Activated T-helper 9 cell treated with anti-CD3 and anti-CD28 coated beads, Interleukin-2, amount 50 U/mL, for 16 hours (primary cell): ENCODE measurements at places on chromosomes 5 and 9.

DNA sequence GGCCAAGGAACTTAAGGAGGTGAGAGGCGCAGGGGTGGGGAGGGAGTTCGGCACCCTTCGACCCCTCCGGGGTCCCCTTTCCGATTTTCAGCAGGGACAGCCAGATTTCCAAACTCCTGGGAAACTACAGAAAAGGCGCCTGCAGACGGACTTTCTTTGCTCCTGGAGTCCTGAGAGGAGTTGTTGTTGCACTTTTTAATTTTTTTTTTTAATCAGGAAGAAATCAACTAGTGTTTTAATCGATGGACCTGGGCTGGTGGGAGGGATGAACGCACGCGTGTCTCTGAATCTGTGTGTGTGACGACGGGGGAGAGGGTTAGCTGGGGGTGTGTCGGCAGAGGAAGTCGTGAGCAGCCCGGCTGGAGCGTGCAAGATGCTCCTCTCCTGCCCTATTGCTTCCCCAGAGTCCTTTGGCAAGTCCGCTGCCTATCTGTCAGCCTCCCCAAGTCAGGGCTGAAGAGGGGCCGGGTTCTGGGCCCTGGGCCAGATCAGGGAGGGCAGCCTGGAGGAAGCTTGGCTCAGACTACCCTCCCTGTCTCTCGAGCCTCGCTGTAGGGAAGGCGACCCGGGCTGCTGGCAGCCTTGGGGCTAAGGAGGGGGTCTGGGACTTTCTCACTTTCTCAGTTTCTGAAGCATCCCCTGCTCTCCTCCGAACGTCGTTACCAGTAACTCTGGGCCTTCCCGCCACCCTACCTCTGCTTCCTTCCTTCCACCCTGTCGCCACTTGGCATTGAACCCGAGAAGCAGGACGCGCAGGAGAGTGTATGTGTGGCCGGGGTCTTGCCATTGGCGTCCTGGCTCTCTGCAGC is 731 bp downstream of the PRR16 start:
- DNase-seq = no peak

DNA sequence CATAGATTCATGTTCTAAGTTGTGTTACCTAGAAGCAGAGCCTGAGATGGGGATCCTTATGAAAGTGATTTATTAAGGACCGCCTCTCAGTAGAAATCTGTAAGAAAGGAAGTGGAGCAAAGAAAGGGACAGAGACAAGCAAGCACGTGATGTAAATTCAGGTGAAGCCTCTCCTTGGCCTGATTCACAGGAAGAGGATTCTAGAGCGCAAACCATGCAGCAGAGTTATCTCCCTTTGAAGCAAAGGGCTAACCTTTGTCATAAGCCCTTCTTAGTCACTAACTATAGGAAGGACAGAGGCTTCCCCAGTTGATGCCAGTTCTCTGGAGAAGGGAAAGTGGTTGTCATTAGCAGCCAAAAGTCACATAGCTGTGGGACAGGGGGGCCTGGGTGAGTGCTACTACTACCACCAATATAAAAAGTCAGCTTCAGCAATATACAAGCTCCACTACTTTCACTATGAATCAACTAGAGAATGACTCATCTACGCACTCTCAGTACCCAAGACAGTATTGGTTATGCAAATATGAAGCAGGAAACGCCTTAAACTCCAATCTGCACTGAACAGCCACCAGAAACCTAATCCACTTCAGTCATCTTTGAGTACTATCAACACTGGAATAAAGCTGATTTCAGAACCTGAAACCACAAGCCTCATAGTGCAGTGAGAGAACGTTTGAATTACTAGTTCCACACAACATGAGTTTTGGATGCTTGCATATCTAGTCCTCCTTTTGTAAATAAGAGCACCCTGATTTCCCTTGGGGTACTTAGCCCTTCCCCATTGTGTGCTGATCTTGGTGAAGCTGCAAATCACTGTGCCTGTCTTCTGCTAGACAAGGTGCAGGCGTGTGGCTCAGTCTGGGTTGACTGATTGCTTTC is 162.7 kb downstream of the ZNF608 start:
- no peak for DNase-seq

DNA sequence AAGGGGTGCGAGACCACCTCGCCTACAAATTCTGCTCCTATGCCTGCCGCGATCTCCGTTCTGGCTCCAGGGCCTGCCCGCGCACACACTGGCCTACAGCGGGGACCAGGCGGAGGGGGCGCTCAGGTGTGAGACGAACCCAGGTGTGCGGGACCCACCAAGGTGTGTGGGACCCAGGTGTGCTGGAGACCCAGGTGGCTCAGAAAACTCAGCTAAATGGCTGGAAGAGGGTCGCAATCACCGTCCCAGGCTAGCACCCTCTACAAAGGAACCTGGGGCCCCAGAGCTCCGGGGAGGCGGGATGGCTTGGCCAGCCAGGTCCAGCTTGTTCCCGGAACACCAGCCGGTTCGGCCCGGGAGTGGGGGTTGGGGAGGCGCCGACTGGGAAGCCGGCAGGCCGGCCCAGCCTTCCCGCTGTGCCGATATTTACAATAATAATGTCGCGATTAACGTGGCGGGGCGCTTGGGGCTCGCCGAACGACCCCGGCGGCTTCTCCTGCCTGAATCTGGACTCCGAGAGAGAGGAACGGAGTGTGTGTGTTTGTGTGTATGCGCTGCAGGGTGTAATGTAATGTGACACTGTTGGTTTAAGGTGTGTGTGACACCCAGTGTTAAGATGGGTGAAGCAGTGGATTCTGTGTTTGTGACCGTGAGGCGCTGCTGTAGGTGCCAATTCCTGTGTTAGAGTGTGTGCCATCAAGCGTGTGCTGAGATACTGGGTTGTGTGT is 1.4 kb downstream of the PCDH1 start:
- no peak for DNase-seq

DNA sequence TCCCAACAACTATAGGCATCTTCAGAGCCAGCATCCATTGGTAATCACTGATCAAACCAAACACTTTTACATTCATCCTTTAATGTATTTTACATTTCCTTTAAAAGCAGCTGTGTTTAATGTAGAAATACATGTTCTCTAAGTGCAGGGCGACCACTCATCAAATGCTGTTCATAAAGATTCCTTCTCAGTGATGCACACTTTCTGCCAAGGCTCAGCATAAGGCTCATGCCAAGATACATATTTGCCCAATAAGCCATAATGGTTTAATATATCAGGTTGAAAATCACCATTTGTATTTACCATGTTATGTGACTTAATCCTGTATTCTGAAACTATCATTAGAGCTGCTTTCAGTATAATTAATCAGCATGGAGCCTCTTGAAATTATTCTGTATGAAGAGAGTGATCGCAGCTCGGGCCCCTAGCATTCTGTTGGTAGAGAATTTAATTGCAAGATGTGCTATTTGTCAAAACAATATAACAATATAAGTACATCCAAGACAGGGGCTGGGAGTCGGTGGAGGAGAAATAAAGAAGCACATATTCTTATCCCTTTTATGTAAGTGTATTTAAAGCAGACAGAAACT is 267.5 kb downstream of the EBF1 start:
- no peak for DNase-seq

DNA sequence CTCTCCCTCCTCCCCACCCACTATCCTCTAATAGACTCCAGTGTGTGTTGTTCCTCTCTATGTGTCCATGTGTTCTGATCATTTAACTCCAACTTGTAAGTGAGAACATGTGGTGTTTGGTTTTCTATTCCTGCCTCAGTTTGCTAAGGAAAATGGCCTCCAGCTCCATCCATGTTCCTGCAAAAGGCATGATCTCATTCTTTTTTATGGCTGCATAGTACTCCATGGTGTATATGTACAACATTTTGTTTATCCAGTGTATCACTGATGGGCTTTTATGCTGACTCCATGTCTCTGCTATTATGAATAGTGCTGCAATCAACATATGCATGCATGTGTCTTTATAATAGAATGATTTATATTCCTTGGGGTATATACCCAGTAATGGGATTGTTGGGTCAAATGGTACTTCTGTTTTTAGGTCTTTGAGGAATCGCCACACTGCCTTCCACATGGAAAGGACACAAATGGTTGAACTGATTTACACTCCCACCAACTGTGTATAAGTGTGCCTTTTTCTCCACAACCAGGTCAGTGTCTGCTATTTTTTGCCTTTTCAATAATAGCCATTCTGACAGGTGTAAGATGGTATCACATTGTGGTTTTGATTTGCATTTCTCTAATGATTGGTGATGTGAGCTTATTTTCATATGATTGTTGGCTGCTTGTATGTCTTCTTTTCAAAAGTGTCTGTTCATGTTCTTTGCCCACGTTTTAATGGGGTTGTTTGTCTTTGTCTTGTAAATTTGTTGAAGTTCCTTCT is 96.5 kb upstream of the DAB2 start:
- DNase-seq = no peak

DNA sequence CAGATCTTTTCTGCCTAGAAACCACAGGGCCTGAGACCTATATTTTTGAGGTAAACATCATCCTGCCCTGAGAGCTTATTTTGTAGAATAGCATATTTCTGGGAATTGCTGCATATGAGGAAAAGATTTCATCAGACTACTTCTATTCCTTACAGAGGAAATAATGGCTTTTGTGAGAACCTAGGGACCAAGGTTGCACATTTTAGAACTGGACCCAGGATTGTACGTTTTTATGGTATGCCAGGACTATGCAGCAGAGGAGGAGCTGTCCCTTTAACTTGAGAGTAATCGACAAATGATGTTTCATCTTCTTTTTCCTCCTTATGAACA is 2.2 kb upstream of the ALDH1A1 start:
- DNase-seq = no peak

DNA sequence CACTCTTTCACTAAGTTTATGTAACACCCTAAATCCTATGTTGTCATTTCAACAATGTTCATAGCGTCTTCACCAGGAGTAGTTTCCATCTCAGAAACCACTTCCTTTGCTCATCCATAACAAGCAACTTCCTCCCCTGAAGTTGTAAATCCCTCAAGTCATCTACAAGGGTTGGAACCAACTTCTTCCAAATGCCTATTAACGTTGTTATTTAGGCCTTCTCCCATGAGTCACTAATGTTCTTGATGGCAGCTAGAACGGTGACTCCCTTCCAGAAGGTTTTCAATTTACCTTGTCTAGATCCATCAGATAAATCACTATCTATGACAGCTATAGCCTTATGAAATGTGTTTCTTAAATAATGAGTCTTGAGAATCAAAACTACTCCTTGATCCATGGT is 73.3 kb upstream of the TARS1 start:
- no peak for DNase-seq

DNA sequence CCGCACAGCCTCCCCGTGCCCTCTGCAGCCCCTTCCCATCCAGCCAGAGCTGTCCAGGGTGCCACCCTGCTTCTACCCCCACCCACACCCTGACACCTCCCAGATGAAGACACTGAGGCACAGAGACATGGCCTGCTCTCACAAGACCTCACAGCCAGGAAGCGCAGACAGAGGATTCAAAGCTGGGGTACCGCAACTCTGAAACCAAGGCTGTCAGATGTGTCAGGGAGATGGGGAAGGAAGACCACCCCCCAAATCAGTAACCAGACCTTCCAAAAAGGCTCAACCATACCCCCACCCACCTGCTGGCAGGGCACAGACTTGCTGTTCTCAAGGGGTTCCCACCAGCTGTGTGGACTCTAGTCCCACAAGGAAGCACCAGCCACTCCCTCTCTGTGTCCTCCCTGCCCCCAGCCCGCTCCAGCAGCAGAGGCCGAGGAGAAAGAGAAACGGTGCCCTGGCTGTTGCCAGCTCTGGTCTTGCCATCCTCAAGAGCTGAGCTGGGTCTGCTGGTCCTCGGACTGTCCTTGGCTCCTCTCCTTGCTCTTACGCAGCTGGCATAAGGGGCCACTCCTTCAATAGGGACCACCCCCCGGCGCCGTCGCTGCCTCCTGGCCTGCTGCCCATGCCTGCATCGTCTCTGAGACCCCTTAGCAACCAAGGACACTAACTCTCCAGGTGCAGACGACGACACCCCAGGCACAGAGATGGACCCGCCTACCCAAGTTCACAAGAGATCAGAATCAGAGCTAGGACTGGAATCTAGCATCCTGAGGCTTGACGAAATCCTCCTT is 699 bp downstream of the AKNA start:
- no peak for DNase-seq

- DNase-seq = no peak
Measured at GRCh38 chr9:136713550-136713949, 1.2 kb downstream of the DIPK1B start.

- DNase-seq = no peak
Measured at GRCh38 chr5:90399251-90399650, 10.3 kb downstream of the CETN3 start.

DNA sequence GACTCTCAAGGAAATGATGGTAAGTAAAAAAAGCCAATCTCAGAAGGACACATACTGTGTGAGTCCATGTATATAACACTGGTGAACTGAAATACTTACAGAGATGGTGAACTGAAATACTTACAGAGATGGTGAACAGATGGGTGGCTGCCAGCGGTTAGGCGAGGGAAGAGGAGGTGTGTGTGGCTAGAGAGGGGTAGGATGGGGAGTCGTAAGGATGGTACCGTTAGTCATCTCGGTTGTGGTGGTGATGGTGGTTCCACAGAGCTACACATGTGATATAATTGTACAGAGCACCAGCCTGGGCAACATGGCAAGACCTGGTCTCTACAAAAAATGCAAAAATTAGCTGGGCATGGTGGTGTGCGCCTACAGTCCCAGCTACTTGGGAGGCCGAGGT is 113.6 kb upstream of the RAPGEF1 start:
- DNase-seq = no peak

DNA sequence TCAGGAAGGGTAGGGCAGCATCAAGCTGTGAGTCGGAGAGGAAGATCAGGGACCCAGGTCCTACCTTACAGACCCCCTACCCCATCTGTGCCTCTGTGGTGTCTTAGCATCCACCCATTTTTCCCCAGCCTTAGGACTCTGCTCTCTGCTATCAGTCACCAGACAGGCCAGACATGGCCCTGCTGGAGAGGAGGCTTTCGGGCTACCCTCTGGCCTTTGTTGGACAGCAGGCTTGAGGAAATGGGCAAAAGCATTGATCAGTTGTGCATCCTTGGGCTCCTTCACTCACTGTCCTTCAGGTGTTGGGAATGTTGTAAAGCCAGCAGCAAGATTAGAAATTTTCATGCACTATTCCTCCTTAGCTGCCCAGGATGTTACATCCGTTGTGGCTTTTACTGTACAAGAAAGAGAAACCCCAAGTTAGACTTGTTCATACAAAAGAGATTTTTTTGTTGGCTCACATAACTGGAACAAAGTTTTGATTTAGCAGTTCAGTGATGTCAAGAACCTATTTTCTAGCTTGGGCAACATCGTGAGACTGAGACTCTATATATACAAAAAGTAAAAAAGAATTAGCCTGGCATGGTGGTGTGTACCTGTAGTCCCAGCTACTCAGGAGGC is 17.4 kb upstream of the TNFAIP8 start:
- no peak for DNase-seq

DNA sequence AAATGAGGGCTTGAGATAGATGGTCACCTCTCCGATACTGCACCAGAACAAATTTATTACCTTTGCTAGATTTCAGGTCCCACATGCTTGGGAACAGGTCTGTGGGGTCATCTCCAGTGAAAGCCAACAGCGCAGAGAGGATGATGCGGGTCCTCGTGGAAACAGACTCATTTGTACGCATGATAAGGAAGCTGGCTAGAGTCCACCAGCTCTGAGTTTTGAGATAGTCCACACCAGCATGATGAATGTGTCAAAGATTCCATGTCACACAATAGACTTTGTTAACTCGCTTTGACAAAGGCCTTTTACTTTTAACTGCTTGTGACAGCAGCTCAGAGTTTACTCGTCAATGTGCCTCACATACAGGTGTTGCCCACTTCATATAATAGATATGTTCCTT is 105.4 kb upstream of the TBCA start:
- DNase-seq = no peak
